RKO (cell line): ENCODE measurements at places on chromosomes 7 and 10.

- DNase-seq = no peak
These were observed 260.6 kb downstream of the RNLS start for GRCh38 chr10:88322324-88323063.

DNA sequence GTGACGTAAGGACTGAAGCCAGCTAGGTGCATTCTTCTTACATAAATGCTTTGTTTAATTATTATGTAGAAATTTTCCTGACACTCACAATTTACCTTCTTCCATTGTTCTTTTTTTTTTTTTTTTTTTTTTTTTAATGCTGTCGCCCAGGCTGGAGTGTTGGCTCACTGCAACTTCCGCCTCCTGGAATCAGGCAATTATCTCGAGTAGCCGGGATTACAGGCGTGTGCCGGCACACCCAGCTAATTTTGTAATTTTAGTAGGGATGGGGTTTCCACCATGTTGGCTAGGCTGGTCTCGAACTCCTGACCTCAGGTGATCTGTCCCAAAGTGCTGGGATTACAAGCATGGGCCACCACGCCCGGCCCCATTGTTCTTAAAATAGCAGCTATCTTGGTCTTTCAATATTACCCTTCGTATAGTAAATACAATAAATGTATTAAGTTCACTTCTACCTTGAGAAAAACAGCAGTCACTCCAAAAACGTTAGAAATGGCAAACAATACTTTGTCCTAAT, 32.1 kb downstream of the BZW2 start:
- no peak for DNase-seq

DNA sequence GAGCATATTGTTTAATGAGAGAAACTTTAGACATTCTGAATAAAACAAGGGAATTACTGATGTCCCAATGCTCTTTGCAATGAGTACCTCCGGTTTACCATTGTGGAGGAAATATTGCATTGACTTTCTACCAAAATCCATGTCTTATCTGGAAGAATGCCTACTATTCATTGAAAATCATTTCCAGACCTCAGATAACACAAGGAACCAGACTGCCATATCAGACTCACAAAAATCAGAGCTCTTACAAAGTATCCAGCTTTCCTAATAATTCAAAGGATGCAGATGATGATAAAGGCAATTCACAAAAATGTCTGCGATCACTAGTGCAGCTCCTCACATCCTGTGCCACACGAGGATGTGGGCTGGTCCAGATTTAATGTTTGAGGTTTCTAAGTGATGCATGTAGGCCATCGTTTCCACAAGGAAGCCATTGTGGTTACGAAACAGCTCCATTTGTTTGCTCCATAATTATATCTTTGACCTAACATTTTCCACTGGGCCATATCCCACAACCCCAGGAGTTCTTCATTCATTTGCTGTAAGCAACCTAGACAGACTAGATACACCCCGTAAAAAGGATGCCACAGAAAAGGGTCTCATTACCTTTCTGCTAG, 831.1 kb upstream of the C7orf33 start:
- no peak for DNase-seq

- DNase-seq = no peak
These were observed 101.8 kb upstream of the FERD3L start for GRCh38 chr7:19247017-19247416.

- peak; percentile 76 for DNase-seq
These were observed 59.2 kb upstream of the OIT3 start for GRCh38 chr10:72834183-72834825.

GRCh38 chr10:22250897-22251660, 33.3 kb upstream of the EBLN1 start:
- no peak for DNase-seq

DNA sequence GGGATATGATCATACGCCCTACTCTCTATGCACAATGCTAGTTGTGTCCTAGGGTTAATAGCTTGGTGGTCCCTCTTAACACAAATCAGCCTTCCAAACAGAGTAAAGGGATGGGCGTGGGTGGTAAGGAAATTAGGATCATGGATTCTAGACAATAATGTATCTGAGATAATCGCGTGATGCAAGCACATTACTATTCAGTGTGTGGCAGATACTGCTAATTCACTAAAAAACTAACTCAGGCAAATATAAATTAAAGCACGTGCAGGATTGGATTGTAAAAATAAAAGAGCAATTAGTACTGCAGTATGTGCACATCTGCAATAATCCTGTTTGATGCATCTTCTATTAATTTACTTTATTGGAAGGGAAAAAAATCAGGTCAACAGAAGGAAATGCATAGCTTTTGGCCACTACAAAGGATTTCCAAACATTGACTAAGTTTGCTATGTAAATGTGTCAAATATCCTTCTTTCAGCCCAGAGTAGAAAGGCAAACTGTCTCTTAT, 22.0 kb downstream of the TWIST1 start:
- no peak for DNase-seq

DNA sequence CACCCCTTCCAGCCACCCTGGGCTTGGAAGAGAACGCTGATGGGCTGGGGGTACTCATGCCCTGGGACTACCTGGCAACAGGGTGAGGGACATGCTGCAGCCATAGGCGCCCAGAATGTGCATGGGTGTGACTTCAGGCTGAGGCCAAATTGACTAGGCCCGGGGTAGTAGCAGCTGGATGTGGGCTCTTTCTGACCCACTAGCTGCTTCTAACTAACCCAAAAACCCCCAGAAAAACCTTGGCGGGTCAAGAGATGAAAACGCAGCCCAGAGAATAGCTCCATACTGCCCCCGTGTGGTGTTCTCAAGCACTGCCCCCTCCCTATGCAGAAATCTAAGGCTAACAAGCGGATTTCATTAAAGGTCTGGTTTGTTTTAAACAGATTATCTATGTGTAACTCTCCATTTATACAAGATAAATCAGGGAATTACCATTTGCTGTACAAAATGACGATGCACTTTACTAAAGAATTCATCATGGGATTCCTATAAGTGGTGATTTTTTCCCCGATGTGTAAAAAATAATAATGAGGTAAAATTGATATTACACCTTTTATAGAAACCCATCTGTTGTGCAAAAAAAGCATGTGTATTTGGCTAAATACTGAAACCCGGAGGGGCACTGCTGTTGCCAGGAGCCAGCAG, 4.2 kb downstream of the SMARCD3 start:
- DNase-seq = peak; percentile 56

GRCh38 chr7:1814089-1814811, 144.2 kb downstream of the ELFN1 start:
- DNase-seq = no peak

- peak; percentile 79 for DNase-seq
These were observed 352.0 kb downstream of the PCLO start for GRCh38 chr7:82810558-82811259.

DNA sequence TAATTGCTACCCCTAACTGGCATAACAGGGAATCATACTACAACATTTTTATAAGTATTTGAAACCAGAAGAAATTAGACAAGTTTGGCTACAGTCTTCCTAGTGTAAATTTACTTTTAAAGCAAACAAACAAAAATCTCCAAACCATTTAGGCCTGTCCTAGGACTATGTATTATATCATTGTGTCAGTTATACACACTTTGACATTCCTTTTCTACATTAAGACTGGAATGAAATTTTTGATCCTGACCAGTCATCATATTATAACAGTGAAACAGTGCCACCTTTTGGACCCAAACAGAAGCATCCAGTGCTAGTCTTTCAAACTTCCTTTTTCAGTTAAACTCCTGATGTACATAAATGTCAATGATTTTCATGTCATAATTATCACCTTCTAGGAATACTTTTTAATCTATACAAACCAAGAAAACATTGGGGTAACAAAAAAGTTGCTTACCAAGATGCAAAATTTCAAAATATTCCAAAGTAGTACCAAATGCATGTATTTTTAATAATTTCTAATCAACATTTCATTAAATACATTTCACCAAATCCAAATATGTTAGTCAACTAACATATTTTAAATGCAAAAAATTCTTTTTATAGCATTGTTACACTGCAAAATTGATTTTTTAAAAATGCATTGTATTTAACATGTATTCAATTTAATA, 75.7 kb downstream of the IMMP2L start:
- peak; percentile 80 for DNase-seq

DNA sequence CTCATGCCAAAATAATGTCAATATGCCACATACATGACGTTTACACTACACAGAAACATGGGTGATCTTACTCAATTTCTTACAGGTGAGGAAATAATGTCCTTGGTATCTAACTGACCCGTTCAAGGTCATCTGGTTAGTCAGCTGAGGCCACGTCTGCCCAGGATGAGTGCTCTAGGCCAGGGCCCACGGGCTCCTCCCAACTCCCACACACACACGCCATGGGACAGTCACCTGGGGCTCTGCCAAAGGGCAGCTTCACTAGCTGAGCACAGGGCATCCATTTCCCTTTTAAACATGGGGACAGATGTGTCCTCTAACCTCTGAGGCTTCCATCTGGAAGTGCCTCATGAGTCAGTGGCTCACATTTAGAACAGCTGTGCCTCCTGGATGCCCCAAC, 123.9 kb downstream of the TNS3 start:
- peak; percentile 42 for DNase-seq

DNA sequence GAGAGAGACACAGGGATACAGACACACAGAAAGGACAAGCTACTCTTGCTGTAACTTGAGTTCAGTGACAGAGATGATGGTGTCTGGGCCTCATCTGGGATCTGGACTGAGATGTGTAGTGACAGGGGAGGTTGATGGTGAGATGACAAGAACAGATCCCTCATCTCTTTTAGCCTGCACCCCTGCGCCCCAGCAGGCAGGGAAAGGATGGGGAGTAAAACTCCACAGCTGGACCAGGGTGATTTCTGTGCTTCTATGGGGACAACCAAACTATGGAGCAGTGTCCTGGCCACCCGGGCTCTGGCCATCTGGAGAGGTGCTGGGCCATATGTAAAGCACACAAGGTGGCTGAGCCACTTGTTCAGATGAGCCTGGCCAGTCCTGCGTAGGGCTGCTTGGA, 4.5 kb upstream of the LRRC18 start:
- DNase-seq = no peak

- no peak for DNase-seq
These were observed 132.8 kb downstream of the GLI3 start for GRCh38 chr7:42104231-42104630.
